Umbilical cord (tissue), 2 donors: ENCODE measurements at places on chromosomes 4 and X. TPM values are rescaled to one million over a fixed set of nuclear protein-coding genes. Genes with fewer than 3 reads are reported as not detected.

The CXCL6 gene
- 1.2 TPM for total RNA-seq

DNA sequence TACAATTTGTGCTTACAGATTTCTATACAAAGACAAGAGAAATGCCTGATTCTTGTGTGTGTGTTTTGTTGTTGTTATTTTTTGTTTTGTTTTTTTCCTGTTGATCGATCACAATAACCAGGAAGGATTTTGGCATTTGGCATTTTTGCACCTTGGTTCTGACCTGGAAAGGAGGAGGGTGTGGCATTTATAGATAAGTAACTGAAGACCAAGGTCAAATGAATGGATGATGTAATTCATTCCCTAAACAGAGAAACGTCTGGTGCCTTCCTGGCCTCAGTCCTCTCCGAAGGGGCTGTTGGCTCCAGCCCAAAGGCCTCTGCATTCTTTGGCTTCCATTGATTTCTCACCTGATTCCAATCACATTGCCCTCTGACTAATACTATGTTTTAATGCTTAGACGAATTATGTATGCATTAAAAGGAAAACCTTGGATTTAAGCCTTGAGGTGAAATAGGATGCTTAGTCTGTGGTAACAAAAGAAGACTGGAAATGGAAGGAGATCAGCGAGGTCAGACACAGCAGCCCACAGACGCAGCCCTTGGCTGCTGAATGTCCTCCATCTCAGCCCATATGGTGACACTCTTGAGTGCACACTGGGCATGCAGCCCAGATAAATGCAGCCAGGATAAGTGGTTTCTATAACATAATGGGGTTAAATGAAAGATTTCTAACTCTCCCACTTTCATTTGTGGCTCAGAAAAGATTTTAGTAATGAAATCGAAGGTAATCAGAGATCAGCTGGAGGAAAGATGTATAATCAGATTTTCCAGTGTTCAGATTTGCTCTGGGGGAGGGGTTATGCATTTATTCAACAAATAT lies 60.5 kb upstream of the TRIM2 start:
- no peak for DNase-seq

The NDUFA1 gene
- total RNA-seq, result 36.6 TPM

DNA sequence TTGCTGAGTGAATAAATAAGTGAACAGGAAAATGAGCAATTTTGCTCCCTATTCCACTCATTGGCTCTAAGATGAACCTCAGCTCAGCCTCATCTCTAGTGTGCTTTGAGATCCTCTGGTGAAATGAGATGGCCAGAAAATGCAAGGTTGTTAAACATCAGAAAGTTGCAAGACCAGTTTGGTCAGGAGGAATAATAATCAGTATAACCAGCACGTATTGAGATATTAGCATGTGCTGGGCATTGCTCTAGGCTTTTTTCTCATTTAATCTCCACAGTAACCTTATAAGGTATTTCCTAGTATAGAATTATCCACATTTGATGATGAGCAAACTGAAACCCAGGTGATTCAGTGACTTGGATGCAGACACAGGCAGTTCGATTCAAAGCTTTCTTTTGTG lies 110.5 kb upstream of the PAK3 start:
- DNase-seq, result no peak

- DNase-seq, result no peak
Observed at GRCh38 chr4:175986-176385, 51.7 kb downstream of the ZNF718 start.

The UGT2B17 gene
- total RNA-seq, result not detected
